ENCODE measurements at places on chromosomes 3 and 15.

- DNase-seq: no peak
These were observed 28.3 kb downstream of the MASP1 start for GRCh38 chr3:187263270-187263669.

GRCh38 chr3:10505791-10506585, 602 bp upstream of the ATP2B2 start:
- peak; percentile 35 for DNase-seq

DNA sequence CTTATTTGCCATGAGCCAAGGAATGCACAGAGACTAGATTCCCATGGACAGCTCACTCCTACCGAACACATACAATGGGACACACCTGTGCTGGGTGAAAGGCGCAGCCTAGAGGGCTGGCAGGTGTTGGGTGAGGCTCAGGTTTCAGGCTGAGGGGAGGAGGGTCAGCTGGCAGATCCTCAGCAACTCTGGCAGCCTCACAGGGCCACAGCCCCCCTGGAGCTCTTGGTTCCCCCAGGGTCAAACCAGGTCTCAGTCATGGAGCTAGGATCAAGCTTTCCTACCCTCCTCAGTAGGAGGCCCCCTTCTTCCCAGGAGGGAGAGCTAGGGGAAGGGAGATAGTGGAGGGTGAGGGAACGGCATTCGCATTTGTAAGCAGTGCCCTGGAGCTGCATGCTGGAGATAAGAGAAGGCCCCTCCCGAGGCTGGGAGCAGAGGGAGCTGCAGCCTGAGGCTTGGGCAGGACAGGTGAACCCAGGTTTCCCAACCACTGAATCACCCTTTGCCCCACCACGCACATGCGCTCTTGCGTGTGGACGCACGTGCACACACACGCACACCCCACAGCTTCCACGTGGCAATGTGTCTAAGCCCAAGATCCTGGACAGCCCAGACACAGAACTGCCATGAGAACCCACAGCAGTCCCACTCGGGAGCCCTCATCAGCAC, 26.3 kb upstream of the TFRC start:
- DNase-seq: no peak

- no peak for DNase-seq
These were observed 836 bp upstream of the AKAP13 start for GRCh38 chr15:85379403-85380131.

DNA sequence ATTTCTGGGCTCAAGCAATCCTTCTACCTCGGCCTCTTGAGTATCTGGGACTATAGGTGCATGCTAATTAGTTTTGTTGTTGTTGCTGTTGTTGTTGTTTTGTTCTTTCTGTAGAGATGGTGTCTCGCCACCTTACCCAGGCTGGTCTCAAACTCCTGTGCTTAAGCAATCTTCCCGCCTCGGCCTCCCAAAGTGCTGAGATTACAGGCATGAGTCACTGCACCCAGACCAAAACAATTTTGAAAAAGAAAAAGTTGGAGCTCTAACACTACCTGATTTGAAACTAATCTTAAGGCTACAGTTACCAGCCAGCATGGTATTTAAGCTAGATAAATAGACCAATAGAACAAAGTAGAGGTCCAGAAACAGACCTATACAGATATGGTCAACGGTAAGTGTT, 29.8 kb downstream of the KPNA1 start:
- DNase-seq: no peak

GRCh38 chr3:172562871-172563865, 39.9 kb upstream of the TNFSF10 start:
- DNase-seq: no peak

GRCh38 chr15:82021992-82022391, 23.8 kb downstream of the MEX3B start:
- DNase-seq: no peak

DNA sequence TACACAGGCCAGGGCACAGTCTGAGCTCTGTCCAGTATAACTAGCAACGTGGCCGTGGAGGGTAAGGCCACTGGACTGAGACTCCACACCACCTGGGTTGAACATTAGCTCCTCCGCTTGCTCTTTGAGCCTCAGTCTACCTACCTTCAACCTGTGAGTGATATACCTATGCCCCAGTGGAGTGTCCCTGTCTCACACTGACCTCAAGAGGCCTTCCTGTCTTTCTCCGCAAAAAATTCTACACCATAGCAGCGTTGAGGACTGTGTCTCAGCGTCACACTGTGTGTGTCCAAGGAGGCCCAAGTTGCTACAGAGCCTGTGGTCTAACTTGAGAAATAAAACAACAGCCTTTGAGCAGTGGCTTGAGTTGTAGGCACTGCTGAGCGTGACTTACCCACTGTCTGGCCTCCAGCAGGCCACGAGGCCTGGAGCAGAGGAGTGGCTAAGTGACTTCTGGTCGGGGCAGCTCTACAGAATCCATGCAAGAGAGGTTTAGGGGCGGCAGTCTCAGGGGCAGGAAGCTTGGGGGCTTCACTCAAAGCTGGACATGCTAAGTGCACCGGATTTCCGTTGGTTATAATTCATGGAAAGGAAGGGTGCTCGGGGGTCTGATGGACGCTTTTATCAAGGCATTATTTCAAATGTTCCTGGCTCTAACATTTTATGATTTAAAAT, 2.0 kb upstream of the MGLL start:
- DNase-seq: no peak

DNA sequence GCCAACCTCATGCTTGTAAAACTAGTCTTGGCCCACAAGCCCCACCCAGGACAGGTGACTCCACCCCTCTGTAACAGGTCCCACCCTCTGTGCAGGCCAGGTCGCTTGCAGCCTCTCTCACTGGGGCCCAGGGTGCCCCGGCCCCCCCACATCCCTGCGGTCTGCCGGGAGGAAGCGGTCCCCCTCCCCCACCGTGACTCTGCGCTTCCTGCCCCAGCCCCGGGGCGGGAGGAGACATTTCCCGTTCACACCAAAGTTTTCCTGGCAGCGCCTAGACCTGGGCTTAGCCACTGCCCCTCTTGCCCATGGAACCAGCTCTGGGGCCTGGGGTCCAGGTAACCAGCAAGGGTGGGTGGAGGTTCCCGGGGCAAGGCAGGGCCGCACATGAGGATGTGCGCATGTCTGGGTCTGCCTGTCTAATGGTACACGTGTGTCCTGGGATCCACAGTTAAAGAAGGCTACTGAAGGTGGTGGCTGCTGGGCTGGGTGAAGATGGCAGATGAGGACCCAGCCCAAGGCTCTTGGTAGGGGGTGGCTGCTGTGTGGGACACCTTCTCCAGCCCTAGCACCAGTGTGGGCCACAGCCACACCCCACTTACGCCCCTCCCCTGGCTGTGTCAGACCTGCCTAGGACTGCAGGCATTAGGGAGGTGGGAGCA, 8.4 kb downstream of the NBEAL2 start:
- no peak for DNase-seq

DNA sequence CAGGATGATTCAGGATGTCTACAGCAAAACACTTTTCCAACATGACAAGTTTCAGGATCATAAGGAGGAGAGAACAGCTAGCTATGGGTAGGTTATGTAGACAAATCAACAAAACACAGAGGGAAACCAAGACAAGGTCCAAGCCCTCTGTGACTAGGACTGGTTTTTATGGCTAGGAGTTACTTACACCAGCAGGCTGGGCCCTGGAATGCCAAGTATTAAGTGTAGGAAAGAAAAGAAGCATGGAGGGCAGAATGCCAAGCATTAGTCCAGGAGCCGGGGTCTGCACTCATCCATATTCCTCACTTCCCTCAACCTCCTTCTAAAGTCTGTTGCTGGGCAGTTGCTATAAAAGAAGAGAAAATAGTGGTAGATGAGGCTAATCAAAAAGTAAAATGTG, 35.3 kb upstream of the PPP2R3A start:
- no peak for DNase-seq

DNA sequence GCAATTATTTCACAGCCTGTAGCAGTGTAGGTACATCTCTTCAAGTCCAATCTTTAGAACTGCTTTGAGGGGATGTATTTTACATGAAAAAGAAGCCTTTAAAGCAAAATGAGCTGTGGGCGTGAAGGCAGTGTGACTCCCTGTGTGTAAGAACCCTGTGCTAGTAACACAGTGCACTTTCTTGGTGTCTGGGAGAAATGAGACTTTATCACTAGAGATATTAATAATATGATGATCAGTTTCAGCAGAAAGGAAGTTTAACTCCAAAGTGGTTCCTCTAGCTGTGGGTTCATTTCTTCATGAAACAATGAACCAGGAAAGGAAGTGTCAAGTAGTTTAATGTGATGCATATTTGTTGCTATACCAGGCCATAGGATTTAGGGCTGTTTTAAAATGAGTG, 41.5 kb downstream of the SLCO3A1 start:
- no peak for DNase-seq

DNA sequence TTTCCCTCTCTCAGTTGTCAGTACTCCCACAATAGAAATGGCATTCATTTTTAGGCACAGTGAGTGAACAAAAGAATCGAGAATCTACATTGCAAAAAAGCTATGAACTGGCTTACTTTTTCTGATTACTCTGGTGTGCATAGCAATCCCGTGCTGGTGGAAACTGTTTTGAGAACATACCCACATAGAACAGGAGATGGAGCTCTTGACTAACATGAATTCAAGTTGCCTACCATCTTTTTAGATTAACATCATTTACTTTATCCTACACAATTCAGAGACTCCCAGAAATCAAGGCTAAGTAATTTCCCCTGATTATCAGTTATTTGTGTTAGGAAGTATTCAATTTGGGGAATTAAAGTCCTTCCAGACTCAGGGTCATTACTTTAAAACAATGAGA, 326.6 kb downstream of the ARPP21 start:
- DNase-seq: no peak

GRCh38 chr3:42028474-42028873, 62.7 kb upstream of the TRAK1 start:
- no peak for DNase-seq

DNA sequence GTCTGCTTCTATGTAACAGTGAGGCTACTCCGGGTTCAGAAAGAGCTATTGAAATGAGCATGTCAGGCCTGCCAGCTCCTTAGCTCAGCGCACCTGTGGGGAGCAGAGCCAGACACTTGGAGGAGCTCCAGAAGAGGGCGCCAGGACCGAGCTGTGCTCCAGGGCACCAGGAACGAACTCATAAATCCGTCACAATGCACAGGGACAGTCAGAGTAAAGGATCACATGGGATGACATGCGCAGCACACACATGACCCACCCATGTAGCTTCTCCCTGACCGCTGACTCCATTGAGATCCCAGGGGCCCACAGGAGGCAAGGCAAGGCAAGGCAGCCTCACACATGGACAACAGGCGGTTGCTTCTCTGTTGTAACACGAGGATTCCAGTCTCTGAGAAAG, 26.0 kb upstream of the GNB5 start:
- no peak for DNase-seq

- DNase-seq: no peak
These were observed 17.7 kb downstream of the CPN2 start for GRCh38 chr3:194333212-194333980.

GRCh38 chr3:140695361-140696061, 17.6 kb downstream of the TRIM42 start:
- no peak for DNase-seq

All from NCI-H1092 (cell line).